Adrenal gland (tissue), 19 donors: ENCODE measurements at places on chromosomes 3 and 15. TPM values are rescaled to one million over a fixed set of nuclear protein-coding genes. Genes with fewer than 3 reads are reported as not detected.

DNA sequence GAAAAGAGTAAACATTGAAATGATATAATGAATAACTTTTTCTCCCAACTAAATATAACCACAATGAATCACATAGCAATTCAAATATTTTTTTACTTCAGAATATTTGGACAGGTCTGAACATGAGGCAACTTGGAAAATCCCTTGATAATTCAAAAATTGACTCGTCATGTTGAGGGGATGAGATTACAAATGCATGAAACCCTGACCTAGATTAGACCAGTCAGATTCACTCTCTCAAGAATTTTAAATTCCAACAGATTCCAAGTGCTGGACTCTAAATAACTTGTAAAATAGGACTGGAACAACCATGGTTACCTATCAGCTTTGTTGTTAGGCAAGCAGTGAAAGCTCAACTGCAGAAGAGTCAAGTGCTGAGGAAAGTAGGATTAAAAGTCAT, 317.5 kb downstream of the GBE1 start:
- no peaks in the 10 kb centered on the region for H3K36me3 ChIP-seq
- H3K27me3 ChIP-seq: no peaks in the 10 kb centered on the region
- no peak overlapping the region for H3K4me3 ChIP-seq
- no peak for DNase-seq
- H3K4me1 ChIP-seq: no peaks in the 10 kb centered on the region

The FEZF2 gene
- total RNA-seq: not detected

- no peak overlapping the region for H3K27ac ChIP-seq
- DNase-seq: peak; percentile 86
- no peak overlapping the region for H3K4me3 ChIP-seq
- no peaks in the 10 kb centered on the region for H3K27me3 ChIP-seq
- H3K4me1 ChIP-seq: no peaks in the 10 kb centered on the region
Measured at GRCh38 chr15:28977377-28978010, 91.7 kb downstream of the APBA2 start.

GRCh38 chr15:61112231-61112630, 116.9 kb downstream of the RORA start:
- DNase-seq: no peak
- H3K4me1 ChIP-seq: no peaks in the 10 kb centered on the region
- no peak overlapping the region for H3K27ac ChIP-seq
- H3K36me3 ChIP-seq: no peaks in the 10 kb centered on the region
- H3K27me3 ChIP-seq: no peaks in the 10 kb centered on the region
- H3K4me3 ChIP-seq: no peak overlapping the region

The SLC22A13 gene
- not detected for total RNA-seq

DNA sequence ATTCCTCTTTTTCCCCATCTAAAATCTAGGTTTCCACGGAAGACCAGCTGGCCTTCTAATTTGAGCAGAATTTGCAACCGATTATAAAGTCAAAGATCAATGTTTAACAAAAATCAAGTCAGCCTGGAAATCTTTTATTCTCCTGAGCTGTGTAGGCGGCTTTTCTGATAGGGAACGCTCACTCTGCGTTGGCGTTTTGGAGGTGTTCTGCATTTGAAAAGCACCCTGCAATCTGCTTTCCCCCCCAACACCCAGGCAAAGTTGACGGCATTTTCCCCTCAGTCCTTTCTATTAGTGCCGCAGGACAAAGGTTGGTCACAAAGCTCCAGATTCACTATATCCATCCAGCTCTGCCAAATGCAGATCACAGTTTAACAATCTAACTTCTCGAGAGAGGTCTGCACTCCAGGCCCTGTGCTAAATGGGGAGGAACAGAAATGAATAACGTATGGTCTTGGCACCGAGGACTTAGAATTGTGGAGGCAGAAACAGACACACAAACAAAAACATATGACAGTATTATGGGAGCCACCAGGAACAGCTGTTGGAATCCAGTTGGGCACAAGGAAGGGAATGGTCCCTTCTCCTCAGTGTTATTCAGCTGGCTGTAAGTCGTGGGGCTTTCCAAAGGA, 50.4 kb upstream of the LARS2 start:
- no peak overlapping the region for H3K4me3 ChIP-seq
- H3K27ac ChIP-seq: no peak overlapping the region
- H3K4me1 ChIP-seq: no peaks in the 10 kb centered on the region
- DNase-seq: no peak
- H3K36me3 ChIP-seq: no peaks in the 10 kb centered on the region

GRCh38 chr3:13098192-13098988, 25.2 kb upstream of the IQSEC1 start:
- H3K27ac ChIP-seq: no peak overlapping the region
- no peak overlapping the region for H3K4me3 ChIP-seq
- no peaks in the 10 kb centered on the region for H3K36me3 ChIP-seq
- no peak for DNase-seq

The SLC28A2 gene
- total RNA-seq: 0.37 TPM

The SPESP1 gene
- total RNA-seq: 2.4 TPM

The ADAMTSL3 gene
- total RNA-seq: 8.8 TPM

The SLC51A gene
- 26.3 TPM for total RNA-seq

- no peaks in the 10 kb centered on the region for H3K27me3 ChIP-seq
- H3K36me3 ChIP-seq: no peaks in the 10 kb centered on the region
- H3K4me1 ChIP-seq: peaks cover 5% of the 10 kb centered on the region
- H3K27ac ChIP-seq: no peak overlapping the region
- H3K4me3 ChIP-seq: no peak overlapping the region
- no peak for DNase-seq
Measured at GRCh38 chr3:100003609-100004503, 110.4 kb downstream of the FILIP1L start.

The CACNA1D gene
- 37.2 TPM for total RNA-seq

DNA sequence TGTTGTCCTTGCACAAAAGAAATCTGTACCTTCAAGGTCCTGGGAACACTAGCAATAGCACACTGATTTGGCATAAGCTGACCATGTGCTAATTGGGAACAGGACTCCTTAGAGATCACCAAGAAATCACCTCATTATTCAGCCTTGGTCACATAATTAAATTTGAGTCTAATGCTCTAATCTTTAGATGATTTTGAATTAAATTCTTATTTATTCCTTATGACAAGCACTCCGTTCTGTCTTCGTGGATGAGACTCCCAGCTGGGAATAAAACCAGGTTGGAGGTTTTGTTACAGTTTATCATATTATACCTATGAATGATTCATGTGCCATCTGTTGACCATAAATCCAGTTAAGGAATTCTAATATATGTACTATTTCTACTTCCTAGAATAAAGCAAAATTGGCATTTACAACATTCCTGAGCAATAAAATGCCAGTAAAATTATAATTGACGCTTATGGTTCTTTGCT, 162.2 kb downstream of the MYRIP start:
- H3K4me3 ChIP-seq: no peak overlapping the region
- H3K27ac ChIP-seq: no peak overlapping the region
- DNase-seq: no peak

- H3K27ac ChIP-seq: no peak overlapping the region
- H3K4me1 ChIP-seq: no peaks in the 10 kb centered on the region
Measured at GRCh38 chr3:59766200-59766872, 716.5 kb upstream of the CFAP20DC start.

GRCh38 chr3:49666592-49666991, 7.6 kb upstream of the APEH start:
- no peak overlapping the region for H3K4me3 ChIP-seq
- H3K36me3 ChIP-seq: no peaks in the 10 kb centered on the region
- H3K4me1 ChIP-seq: no peaks in the 10 kb centered on the region

DNA sequence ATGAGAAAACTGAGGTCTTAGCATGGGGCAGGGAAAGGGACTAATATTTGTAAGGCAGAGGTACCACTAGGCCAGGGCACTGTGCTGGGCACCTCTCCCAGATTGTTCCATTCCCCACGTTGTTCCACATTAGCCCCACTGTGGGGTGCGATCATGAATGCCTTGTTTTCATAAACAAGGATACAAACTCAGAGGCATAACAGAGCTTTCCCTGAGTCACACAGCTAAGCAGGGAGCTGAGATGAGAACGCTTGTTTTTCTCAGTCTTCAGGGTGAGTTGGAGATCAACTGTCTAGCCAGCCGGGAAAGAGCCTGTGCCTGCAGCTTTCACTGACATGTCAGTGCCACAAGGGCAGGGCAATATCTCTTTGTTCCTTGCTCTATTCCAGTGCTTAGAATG, 47.9 kb upstream of the ITGA11 start:
- DNase-seq: no peak
- H3K4me3 ChIP-seq: no peak overlapping the region
- no peak overlapping the region for H3K27ac ChIP-seq

- H3K4me3 ChIP-seq: no peak overlapping the region
- H3K4me1 ChIP-seq: no peaks in the 10 kb centered on the region
- no peaks in the 10 kb centered on the region for H3K36me3 ChIP-seq
- H3K27me3 ChIP-seq: no peaks in the 10 kb centered on the region
- no peak overlapping the region for H3K27ac ChIP-seq
Measured at GRCh38 chr15:70491201-70491621, 272.1 kb downstream of the UACA start.

The TPM1 gene
- total RNA-seq: 172 TPM

The RETNLB gene
- not detected for total RNA-seq

The RBP2 gene
- not detected for total RNA-seq

The CFAP92 gene
- total RNA-seq: 1.2 TPM

The RPUSD3 gene
- 37.6 TPM for total RNA-seq

GRCh38 chr3:145849115-145849514, 311.9 kb downstream of the PLOD2 start:
- H3K4me1 ChIP-seq: no peaks in the 10 kb centered on the region
- H3K27me3 ChIP-seq: no peaks in the 10 kb centered on the region
- no peak overlapping the region for H3K4me3 ChIP-seq
- no peak for DNase-seq
- no peaks in the 10 kb centered on the region for H3K36me3 ChIP-seq
- no peak overlapping the region for H3K27ac ChIP-seq

The ZNF717 gene
- total RNA-seq: 13.1 TPM

The TM4SF4 gene
- not detected for total RNA-seq

DNA sequence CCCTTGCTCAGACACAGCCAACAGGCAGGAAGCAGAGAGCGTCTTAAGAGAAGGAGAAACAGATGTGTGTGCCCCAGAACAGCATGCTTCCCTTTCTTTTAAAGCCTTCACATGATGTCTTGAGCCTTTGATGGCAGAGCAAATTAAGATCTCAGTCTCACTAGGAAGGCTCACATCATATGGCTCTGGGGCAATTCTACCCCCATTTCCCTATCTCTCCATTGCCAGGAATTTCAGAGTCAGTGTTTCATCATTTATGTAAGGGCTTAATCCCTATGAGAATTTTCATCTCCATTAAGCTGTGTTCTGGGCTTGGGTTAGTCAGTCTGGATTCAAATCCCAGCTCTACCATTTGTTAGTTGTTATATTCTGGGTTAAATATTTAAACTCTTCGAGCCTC, 41.4 kb upstream of the GLCE start:
- no peak overlapping the region for H3K27ac ChIP-seq
- H3K27me3 ChIP-seq: no peaks in the 10 kb centered on the region
- no peak overlapping the region for H3K4me3 ChIP-seq

- H3K4me1 ChIP-seq: no peaks in the 10 kb centered on the region
- DNase-seq: no peak
- no peak overlapping the region for H3K27ac ChIP-seq
- H3K4me3 ChIP-seq: no peak overlapping the region
- H3K36me3 ChIP-seq: no peaks in the 10 kb centered on the region
Measured at GRCh38 chr3:19295208-19295607, 146.9 kb downstream of the KCNH8 start.

DNA sequence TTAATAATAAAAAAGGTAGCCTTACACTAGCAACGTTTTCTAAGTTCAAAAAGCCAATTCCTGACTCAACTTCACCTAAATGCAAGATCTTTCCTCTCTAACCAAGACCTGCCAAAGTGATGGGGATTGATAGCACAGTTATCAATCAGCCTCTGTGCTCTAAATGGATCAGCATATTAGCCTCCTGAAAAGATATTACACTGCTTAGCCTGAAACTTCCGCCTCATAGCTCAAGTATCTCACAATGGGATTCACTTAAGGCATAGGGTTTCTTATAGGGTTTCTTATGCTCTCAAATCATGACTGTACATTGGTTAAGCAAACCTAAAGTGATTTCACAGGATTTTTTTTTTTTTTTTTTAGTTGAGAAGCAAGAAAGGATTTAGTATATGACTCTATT, 436 bp upstream of the SLC9A9 start:
- H3K4me3 ChIP-seq: peak overlapping the region; percentile 59
- no peak overlapping the region for H3K27ac ChIP-seq
- no peak for DNase-seq
- no peaks in the 10 kb centered on the region for H3K27me3 ChIP-seq
- peaks cover 10% of the 10 kb centered on the region for H3K4me1 ChIP-seq

GRCh38 chr15:70810916-70811578, 42.9 kb downstream of the LARP6 start:
- H3K27ac ChIP-seq: no peak overlapping the region
- no peak overlapping the region for H3K4me3 ChIP-seq
- no peaks in the 10 kb centered on the region for H3K36me3 ChIP-seq
- no peaks in the 10 kb centered on the region for H3K4me1 ChIP-seq
- DNase-seq: no peak
- no peaks in the 10 kb centered on the region for H3K27me3 ChIP-seq

The MOBP gene
- total RNA-seq: not detected

DNA sequence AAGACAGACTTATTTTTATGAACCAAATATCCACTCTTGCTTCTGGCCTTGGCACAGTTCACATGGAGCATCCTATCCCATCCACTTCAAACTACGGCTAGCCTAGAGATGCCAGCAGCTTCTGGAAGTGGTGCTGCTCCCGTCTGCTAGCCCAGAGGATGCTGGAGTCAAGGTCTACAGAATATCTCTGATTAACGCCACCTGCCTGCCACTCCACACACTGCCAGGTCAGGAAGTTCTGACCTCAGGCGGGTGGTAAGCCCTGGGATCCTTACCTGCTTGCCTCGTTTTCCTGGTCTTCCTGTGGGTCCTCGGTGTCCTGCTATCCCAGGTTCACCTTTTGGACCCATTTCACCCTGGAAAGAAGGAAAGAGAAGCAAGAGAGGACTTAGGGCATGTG, 42.9 kb downstream of the EAF1 start:
- no peak for DNase-seq
- H3K36me3 ChIP-seq: no peaks in the 10 kb centered on the region
- no peak overlapping the region for H3K4me3 ChIP-seq
- H3K27me3 ChIP-seq: no peaks in the 10 kb centered on the region

GRCh38 chr3:22981861-22982260, 221.3 kb upstream of the UBE2E2 start:
- H3K36me3 ChIP-seq: no peaks in the 10 kb centered on the region
- DNase-seq: no peak
- H3K4me3 ChIP-seq: no peak overlapping the region
- no peaks in the 10 kb centered on the region for H3K27me3 ChIP-seq

- no peak overlapping the region for H3K4me3 ChIP-seq
- no peak overlapping the region for H3K27ac ChIP-seq
- H3K27me3 ChIP-seq: no peaks in the 10 kb centered on the region
Measured at GRCh38 chr3:168545591-168545990, 449.9 kb upstream of the GOLIM4 start.

- DNase-seq: no peak
- H3K27ac ChIP-seq: no peak overlapping the region
- no peaks in the 10 kb centered on the region for H3K27me3 ChIP-seq
- no peaks in the 10 kb centered on the region for H3K36me3 ChIP-seq
- no peaks in the 10 kb centered on the region for H3K4me1 ChIP-seq
Measured at GRCh38 chr15:62912808-62913207, 129.7 kb upstream of the TPM1 start.

The IL12A gene
- total RNA-seq: 0.15 TPM

- no peak for DNase-seq
- no peaks in the 10 kb centered on the region for H3K27me3 ChIP-seq
- no peaks in the 10 kb centered on the region for H3K4me1 ChIP-seq
- no peak overlapping the region for H3K27ac ChIP-seq
Measured at GRCh38 chr15:81807806-81808205, 238.0 kb downstream of the MEX3B start.

The TOP2B gene
- total RNA-seq: 61.8 TPM
